HFFc6 (cell line): ENCODE measurements at places on chromosomes 3 and 15.

GRCh38 chr3:66472313-66473134, 28.3 kb downstream of the LRIG1 start:
- DNase-seq = peak; percentile 75

DNA sequence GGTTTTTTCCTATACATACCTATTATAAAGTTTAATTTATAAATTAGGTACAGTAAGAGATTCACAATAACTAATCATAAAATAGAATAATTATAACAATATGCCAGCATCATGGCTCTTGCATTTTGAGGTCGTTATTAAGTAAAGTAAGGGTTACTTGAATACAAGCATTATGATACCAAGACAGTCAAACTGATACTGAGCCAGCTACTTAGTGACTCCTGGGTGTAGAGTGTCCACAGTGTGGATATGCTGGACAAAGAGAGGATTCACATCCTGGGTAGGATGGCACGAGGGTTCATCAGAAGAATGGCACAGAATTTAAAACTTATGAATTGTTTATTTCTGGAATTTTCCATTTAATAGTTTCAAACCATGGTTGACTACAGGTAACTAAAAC, 157.2 kb upstream of the IL12A start:
- no peak for DNase-seq

DNA sequence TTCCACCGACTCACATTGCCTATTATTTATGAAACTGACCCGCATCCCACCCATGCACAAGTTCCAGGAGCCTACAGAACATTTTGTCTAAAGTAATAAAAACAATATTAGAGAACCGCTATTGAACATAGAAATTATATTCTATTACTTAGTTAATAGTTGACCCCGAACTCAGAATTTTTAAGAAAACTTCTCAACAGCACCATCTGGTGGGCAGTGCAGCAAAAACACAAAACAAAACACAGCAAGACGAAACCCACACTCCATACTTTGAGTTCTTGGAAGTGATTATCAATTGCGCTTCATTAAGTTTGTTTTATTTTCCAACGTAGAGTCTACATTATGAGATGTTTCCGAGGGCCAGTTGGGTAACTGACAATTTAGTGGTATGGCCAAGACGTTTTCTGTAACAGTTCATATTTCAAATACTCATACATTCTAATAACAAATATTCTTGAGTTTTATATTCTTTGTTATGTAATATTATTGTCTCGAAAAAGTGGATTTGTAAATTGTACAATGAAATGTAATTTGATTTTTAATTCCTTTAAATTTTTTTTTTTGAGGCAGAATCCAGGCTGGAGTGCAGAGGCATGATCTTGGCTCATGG, 24.0 kb upstream of the C3orf70 start:
- peak; percentile 28 for DNase-seq

GRCh38 chr3:122930063-122930997, 97.2 kb downstream of the SEMA5B start:
- DNase-seq = no peak

- DNase-seq = no peak
Measured at GRCh38 chr15:91311986-91312385, 211.9 kb downstream of the SV2B start.

DNA sequence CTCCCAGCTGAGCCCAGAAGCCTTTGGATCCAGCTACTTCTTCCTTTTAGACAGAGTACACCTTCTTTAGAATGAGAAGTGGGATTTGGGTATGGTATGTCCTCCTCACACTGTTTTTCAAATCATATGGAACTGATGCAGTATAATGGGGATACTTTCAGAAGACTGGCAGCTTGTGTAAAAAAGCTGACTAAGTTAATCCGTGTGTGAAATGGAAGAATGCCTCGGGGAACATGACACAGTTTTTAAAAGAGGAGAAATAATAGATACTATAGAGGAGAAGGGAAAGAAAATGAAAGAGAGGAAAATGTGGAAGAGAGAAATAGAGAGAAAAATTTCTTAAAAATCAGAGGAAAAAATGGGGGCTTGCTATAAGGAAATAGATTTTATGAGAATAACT, 47.7 kb downstream of the TUSC7 start:
- no peak for DNase-seq

DNA sequence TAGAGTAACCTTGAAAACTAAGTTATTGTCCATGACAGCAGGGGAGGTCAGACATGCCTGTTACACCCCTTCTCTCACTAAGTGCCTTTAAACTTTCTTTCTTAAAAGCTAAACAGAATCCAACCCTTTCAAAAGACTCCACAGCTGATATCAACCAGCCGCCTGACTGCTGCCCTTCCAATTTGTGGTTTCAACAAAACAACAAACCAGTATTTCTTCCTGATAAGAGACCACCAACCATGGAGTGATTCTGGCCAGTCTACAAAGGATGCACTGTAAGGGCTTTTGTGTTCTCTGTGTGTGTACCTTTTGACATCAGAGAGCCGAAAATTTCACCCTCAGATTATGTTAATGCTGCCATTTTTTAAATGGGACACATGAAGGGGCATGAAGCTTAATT, 1204.2 kb downstream of the ROBO2 start:
- no peak for DNase-seq

- DNase-seq = no peak
Measured at GRCh38 chr3:36751326-36751725, 13.0 kb downstream of the DCLK3 start.

- peak; percentile 83 for DNase-seq
Measured at GRCh38 chr15:84921121-84921520, 36.7 kb downstream of the SLC28A1 start.

- peak; percentile 31 for DNase-seq
Measured at GRCh38 chr3:187765342-187765741, 20.1 kb upstream of the BCL6 start.

DNA sequence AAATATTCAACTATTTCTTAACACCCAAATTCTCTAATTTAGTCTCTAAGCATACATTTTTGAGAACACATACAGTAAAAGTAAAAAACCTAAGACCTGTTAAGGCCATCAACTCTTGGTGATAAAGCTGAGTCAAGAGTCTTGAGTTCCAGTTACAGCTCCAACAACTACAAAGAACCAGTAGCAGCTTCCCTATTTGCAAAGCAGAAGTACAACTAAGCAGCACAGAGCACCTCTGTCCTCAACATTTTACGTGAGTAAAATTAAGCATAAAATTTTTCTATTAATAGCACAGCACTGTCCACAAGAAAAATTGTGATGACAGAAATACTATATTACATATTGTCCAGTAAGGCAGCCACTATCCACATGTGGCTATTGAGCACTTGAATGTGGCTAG, 4.4 kb downstream of the PCOLCE2 start:
- no peak for DNase-seq

DNA sequence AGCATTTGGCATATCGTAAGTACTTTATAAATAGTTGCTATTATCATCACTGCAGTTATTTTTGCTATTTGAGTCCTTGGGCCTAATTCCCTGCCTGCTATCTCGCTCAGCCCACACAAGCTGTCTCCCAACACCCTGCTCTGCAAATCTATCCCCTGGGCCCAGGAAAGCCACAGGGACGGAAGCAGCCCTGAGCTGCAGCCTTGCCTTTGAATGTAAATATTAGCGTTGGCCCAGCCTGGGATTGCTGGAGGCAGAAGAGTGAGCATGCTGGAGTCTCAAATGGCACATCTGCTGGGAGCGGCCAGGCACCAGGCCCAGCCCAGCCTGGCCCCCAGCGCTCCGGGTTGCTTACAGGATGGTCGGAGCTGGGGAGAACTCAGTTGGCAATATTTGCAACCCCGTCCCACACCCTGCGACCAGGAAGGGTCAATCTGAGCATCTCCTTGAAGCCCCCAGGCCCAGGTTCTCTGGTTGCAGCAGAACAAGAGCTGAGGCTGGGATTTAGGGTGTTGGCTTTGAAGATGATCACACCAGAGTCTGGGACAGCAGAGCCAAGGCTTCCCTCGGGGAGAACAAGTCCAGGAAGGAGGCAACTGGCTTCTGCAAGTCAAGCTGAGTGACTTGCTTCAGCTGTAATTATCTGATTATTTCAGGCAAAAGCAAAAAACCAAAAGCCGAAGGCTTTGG, 529.6 kb downstream of the SHQ1 start:
- no peak for DNase-seq

DNA sequence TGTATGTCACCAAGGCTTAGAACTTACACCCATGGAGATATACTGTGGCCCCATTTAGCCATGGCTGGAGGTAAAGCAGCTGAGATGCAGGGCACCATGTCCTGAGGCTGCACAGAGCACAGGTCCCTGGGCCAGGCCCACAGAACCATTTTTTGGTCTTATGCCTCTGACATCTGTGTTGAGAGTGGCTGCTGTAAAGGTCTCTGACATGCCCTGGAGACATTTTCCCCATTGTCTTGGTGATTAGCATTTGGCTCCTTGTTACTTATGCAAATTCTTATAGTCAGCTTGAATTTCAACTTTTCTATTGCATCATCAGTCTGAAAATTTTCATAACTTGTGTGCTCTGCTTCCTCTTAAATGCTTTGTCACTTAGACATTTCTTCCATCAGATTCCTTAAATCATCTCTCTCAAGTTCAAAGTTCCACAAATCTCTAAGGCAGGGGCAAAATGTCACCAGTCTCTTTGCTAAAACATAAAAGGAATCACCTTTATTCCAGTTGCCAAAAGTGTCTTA, 701.3 kb downstream of the EPHA3 start:
- no peak for DNase-seq

- no peak for DNase-seq
Measured at GRCh38 chr15:84983711-84984110, 2.1 kb downstream of the PDE8A start.

GRCh38 chr3:122546151-122546550, 17.9 kb downstream of the PARP9 start:
- DNase-seq = no peak

- no peak for DNase-seq
Measured at GRCh38 chr3:165641569-165642310, 195.5 kb downstream of the BCHE start.

- no peak for DNase-seq
Measured at GRCh38 chr3:194279701-194280360, 71.3 kb downstream of the CPN2 start.

DNA sequence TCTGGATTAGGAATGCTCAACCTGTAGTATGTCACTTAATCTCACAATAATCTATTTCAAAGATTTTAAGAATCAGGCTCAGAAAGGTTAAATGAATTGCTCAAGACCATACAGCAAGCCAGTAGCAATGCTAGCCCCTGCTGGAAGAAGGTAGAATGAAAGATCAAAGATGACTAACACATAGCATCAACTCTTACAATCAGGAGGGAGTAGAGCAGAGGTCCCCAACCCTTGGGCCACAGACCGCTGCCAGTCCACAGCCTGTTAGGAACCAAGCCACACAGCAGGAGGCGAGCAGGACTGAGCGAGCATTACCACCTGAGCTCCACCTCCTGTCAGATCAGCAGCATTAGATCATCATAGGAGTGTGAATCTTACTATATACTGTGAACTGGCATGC, 15.5 kb upstream of the GATM start:
- peak; percentile 32 for DNase-seq

- no peak for DNase-seq
Measured at GRCh38 chr3:35986161-35986560, 346.8 kb downstream of the ARPP21 start.

- DNase-seq = peak; percentile 3
Measured at GRCh38 chr15:66193066-66193465, 60.5 kb downstream of the MEGF11 start.

GRCh38 chr3:30723211-30723610, 116.8 kb downstream of the TGFBR2 start:
- DNase-seq = no peak
